CD8-positive, alpha-beta memory T cell (primary cell): ENCODE measurements at places on chromosomes 1 and 21. TPM values are rescaled to one million over a fixed set of nuclear protein-coding genes. Genes with fewer than 3 reads are reported as not detected.

DNA sequence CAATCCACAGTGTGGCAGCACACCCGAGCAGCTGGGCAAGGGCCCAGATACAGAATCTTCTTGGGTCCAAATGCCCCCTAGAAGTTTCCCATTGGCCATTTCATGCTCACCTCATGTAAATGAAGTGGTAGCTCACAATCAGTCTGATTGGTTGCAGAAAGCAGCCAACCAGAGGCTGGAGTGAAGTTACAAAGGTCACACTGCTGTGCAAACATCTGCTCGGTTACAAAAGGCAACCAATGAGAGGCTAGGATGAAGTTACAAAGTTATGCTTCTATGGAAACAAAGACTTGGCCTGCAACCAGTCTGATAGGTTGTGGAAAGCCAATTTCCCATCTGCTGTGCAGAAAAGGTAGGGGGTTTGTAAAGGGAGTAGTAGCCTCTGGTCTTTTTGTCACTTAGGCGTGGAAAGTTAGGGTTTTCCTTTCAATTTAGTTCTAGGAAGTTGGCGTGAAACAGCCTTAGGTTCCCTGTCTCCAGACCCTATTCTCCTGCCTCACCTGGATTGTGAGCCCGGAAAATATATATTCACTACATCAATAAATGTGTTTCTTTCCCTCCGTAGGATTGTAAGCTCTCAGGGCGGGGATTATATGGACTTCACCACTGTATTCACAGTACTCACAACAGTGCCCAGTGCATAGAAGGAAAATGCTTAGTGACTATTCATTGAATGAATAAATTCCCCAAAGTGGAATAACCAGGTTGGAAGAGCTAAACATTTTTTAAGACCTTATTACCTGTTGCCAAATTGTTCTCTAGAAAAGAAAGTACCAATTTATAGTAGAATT is 91.9 kb downstream of the URB2 start:
- no peaks in the 10 kb centered on the region for H3K4me1 ChIP-seq
- DNase-seq: no peak
- H3K36me3 ChIP-seq: no peaks in the 10 kb centered on the region
- no peak overlapping the region for H3K4me3 ChIP-seq
- H3K27me3 ChIP-seq: no peaks in the 10 kb centered on the region

- no peaks in the 10 kb centered on the region for H3K4me1 ChIP-seq
- no peak overlapping the region for H3K4me3 ChIP-seq
- no peaks in the 10 kb centered on the region for H3K27me3 ChIP-seq
- no peak for DNase-seq
- H3K36me3 ChIP-seq: no peaks in the 10 kb centered on the region
These were observed 91.6 kb downstream of the RGL1 start for GRCh38 chr1:183896466-183897048.

- no peaks in the 10 kb centered on the region for H3K36me3 ChIP-seq
- DNase-seq: no peak
- H3K27ac ChIP-seq: no peak overlapping the region
- no peaks in the 10 kb centered on the region for H3K4me1 ChIP-seq
- H3K27me3 ChIP-seq: no peaks in the 10 kb centered on the region
These were observed 48.7 kb upstream of the COL18A1 start for GRCh38 chr21:45356251-45356650.

IQCC gene
- 5.6 TPM for total RNA-seq

ROR1 gene
- not detected for total RNA-seq
